Activated CD8-positive, alpha-beta memory T cell treated with anti-CD3 and anti-CD28 coated beads for 1 hour (primary cell): ENCODE measurements at places on chromosomes 2 and 18.

GRCh38 chr2:63192889-63193774 is 142.5 kb downstream of the OTX1 start:
- DNase-seq = no peak

DNA sequence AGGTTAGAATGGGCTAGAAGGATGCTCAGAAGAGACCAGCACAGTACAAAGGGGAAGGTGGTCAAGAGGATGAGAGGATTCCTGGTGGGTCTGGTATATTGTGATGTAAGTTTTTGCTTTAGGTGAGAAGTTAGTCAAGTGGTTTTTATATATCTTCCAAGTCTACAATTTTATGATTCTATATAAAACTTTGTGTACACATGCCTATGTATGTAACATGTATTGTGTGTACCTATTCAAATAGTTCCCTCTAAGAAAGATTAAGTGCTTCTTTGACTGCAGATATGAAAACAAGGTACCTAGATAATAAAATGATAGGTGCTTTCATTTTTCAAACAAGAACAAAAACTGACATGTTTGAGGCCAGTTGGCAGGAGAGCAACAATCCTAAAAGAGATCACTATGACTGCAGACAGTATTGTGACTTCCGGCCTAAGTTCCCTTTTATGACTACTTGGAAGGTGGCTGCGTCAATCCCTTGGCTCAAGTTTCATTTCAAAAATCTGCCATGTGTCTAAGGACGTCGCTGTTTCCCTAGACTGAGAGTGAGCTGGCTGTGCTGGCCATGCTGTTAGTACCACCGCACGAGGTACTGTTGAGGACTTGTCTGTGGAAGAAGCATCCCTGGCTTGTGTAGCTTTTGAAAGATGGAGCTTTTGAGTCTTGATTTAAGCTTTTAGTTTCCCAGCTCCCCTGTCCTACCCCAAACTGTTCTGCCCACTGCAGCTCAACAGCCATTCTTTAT is 123.1 kb downstream of the PRPF40A start:
- DNase-seq = no peak

GRCh38 chr2:197477797-197478196 is 21.8 kb downstream of the HSPD1 start:
- DNase-seq = no peak

DNA sequence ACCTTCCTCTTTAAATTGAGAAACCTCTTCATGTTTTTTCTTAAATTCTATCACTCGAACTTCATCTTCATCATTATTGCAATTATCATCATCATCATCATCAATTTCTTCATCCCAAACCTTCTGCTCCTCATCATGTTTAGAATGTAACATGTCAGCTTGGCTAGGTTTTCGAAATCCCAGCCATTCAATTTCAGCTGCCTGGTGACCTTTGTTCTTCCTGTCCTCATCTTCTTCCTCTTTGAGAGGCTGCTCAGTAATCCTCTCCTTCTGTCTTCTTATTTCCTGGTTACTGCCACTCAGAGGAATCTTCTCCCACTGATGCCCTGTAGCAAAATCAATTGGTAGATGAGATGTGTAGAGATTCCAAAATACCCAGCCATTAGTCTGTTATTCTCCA is 4.2 kb downstream of the ERMN start:
- DNase-seq = no peak

- DNase-seq = no peak
Measured at GRCh38 chr2:7207631-7208030, 290.4 kb downstream of the RNF144A start.

GRCh38 chr2:74415762-74416395 is 5.5 kb downstream of the C2orf81 start:
- no peak for DNase-seq

GRCh38 chr18:63890237-63890949 is 2.9 kb downstream of the SERPINB2 start:
- no peak for DNase-seq

DNA sequence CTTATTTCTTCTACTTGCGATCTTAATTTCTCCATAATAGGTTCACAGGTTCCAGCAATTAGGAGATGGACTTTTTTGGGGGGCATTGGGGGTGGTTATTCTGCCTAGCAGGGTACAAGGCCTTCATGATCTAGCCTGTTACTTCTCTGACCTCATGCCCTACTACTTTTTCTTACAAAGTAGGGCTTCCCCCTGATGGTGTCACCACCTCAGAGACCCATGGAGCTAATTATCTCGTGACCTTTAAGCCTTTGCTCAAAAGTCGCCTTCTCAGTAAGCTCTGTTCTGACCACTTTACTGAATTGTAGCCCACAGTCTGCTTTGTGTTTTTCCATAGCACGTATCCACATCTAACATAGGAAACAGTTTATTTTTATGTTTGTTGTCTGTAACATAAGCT is 458.0 kb downstream of the PARD3B start:
- DNase-seq = no peak

- no peak for DNase-seq
Measured at GRCh38 chr2:136328207-136328795, 210.4 kb upstream of the CXCR4 start.

- DNase-seq = no peak
Measured at GRCh38 chr18:46859855-46860254, 57.5 kb downstream of the PIAS2 start.

GRCh38 chr18:48222118-48222517 is 187.1 kb downstream of the ZBTB7C start:
- DNase-seq = no peak

DNA sequence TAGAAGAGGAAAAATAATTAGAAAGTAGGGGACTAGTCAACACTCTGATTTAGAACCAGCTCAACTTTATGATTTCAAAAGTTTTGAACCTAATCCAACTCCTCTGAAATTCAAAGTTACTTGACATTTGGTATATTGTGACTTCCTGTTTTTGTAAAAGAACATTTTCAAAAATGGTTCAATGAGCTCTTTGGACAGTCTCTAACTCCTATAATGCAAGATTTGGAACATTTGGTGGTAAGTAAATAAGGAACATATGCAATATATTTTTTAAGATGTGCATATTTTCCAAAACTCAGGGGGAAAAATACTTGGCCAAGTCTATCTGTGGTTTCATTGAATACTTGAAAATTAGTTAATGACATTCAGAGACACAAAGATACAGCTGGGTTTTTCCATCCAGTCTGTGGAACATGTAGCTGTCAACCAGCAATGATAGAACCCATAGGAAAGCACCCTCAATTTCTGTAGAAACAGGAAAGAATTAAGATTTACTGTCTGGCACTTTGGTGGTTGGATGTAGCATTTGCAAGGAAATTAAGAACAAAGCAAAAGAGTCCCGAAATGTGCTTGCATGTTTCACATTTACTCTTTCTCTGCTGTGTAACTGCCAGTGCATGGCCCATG is 17.0 kb upstream of the ANKRD44 start:
- no peak for DNase-seq

GRCh38 chr2:196128749-196129148 is 42.6 kb downstream of the STK17B start:
- DNase-seq = no peak

DNA sequence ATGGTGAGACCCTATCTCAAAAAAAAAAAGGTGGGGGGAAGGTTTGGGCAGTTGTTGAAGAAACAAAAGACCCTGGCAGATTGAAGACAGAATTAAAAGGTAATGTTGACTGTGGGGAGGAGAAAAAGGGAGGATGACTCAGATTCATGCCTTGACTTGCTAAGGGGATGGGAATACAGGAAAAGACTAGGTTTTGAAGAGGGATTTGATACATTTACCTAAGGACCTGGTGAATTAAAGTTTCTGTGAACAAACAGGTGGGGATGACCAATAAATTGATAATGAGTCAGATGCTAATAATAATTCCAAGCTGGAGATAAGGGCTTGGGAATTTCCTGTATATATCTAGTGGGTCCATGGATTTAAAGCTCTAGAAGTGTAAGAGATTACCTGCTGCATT is 27.6 kb downstream of the TTR start:
- DNase-seq = no peak

DNA sequence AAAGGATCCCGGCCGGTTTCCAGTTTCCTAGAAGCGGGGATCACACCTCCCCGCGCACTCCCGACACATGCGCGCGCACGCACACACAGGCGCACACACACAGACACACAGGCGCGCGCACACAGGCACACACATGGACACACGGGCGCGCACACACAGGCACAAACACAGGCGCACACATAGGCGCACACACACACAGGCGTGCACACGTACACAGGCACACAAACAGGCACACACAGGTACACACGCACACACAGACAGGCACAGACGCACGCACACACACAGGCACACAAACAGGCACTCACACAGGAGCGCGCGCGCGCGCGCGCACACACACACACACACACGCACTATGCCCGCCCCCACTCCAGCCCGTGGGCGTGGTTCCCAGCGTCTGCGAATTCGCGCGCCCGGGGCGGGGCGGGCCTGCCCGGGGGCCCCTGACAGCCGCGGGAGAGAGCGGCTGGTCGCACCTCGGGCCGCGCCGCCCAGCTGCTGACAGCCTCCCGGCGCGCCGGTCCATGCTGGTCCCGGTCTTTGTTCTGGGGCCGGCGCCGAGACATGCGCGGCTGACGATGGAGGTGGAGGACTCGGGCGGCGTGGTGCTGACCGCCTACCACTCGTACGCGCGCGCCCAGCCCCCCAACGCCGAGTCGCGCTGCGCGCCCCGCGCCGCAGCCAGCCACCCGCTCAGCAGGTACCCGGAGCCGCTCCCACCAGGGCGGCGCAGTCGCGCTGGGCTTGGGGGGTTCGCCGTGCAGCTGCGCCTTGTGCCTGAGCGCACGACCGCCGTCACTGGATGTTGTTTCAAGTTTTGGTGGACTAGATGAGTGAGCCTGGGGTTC is at the start of gene ARHGAP28:
Gene ARHGAP28, plus strand, starts transcription at position 470 of the 845 bp plus-strand sequence. Its CDS starts 106 bp downstream, at position 576.
- DNase-seq = no peak

DNA sequence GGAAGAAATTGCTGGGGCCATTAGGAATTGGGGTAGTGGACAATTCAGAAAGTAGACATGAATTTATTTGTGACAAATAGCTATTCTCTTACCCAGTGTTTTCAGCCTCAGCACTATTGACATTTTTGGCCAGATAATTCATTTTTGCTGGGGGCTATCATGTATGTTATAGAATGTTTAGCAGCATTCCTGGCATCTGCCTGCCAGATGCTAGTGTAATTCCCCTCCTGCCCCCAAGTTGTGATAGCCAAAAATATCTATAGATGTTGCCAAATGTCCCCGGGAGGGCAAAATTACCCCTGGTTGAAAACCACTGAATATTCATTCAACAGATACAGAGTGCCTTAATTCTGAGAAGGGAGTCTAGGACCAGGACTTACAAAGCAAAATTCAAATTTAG is 183.6 kb downstream of the BABAM2 start:
- no peak for DNase-seq

- DNase-seq = no peak
Measured at GRCh38 chr18:63105636-63106316, 213.8 kb downstream of the BCL2 start.

DNA sequence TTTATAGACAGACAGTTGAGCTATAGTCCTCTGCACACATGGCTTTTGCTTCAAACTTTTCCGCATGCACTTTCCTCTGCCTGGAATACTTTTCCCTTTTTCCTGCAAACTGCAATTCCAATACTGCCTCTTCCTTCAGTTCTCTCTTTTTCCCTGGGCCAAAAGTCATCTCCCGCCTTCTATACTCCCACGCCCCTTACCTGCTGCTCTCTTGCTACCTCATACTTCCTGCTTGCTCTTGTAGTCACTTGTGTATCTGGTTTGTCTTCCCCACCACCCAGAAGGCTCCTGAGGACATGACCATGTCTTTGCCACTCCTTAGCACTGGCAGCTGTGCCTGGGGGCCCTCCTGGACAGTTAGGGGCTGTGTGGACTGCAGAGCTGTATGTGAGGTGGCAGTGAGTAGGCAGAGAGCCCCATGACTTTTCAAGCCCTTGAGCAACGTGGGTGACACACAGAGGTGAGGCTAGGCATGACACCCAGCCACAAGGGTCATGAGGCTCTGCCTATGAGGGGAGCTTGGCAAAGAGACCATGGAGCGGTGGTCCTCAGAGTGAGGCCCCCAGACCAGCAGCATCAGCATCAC is 23.2 kb downstream of the SPEG start:
- no peak for DNase-seq

- DNase-seq = no peak
Measured at GRCh38 chr2:137935591-137935990, 28.7 kb upstream of the HNMT start.

DNA sequence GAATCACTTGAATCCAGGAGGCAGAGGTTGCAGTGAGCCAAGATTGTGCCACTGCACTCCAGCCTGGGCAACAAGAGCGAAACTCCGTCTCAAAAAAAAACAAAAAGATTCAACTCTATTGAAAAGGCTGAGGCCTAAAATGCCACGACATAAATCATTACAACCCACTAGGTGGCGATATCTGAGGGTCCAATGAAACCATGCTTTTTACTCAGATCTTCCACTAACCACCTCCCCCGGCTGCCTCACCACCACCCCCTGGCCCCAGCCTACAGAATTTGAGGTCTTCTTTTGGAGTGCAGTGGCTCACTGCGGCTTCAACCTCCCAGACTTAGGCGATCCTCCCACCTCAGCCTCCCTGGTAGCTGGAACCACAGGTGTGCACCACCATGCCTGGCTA is 57.5 kb downstream of the AP1S3 start:
- DNase-seq = no peak

DNA sequence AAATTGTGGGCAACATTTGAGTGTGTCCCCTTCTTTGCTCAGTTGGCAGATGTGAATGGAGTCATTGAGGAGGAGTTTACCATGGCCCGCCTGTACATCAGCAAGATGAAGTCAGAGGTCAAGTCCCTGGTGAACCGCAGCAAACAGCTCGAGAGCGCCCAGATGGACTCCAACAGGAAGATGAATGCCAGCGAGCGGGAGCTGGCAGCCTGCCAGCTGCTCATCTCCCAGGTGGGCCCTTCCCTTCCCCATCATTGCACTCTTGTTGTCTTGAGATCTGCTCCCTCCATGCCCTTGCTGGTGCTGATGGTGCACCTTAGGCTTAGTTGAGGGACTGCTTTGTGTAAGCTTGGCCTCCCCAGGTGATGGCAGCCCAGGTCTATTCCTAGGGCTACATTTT is 47.5 kb upstream of the LYPD6B start:
- no peak for DNase-seq

- DNase-seq = no peak
Measured at GRCh38 chr2:27647289-27647688, 16.1 kb downstream of the SUPT7L start.

DNA sequence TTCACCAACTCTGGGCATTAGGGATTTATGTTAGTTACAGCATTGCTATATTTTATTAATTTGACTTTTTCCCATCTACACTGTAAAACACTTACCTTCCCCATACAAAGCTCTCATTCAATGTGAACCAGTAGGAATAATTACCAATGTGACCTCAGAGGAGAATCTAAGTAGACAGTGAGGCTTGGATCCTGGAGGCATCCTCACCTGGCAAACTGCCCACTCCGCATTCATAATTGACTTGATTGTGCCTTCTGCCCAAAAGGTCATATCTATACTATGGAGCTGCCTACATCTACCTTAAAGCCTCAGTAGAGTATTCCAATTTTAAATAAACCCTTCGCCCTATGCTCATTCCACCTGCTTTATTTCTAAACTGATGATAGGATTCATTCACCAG is 45.4 kb upstream of the SCN1A start:
- DNase-seq = no peak

DNA sequence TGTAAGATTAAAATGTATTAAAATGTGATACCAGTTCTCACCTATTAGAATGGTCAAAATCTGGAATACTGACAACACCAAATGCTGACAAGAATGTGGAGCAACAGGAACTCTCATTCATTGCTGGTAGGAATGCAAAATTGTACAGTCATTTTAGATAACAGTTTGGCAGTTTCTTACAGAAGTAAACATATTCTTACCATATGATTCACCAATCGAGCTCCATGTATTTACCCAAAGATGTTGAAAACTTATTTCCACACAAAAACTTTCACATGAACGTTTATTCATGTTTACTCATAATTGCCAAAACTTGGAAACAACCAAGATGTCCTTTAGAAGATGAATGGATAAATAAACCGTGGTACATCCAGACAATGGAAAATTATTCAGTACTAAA is 1193.5 kb upstream of the ACVR2A start:
- no peak for DNase-seq
